ENCODE measurements at places on chromosomes 1 and 21.

GRCh38 chr21:39503123-39503762 lies 51.5 kb downstream of the SH3BGR start:
- DNase-seq, result no peak

DNA sequence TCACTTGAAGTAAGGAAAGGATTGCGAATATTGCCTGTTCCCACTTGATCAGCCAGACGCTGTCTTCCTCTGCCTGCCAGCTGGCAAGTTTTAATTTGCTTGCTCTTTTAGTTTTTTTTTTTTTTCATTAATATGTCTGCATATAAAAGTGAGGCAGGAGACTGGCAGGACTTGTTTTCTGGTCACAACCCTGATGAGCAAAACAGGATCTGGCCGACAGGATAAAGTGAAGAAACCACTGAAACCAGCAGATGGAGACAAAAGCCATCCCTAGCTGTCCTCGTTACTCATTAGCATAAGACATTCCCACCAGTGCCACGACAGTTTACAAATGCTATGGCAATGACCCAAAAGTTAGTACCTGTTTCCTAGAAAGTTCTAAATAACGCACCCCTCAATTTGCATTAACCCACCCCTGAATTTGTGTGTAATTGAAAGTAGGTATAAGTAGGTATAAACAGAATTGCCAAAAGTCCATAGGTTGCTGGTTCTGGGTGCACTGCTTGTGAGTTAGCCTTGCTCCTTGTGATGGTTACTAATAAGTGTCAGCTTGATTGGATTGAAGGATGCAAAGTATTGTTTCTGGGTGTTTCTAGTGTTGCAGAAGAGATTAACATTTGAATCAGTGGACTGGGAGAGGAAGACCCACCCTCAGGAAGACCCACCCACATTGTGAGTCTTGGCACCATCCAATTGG lies 60.8 kb downstream of the ZNF684 start:
- peak; percentile 25 for DNase-seq

- DNase-seq, result no peak
Observed at GRCh38 chr1:68600049-68600661, 103.3 kb upstream of the DEPDC1 start.

- no peak for DNase-seq
Observed at GRCh38 chr1:165497069-165498013, 46.5 kb upstream of the LRRC52 start.

DNA sequence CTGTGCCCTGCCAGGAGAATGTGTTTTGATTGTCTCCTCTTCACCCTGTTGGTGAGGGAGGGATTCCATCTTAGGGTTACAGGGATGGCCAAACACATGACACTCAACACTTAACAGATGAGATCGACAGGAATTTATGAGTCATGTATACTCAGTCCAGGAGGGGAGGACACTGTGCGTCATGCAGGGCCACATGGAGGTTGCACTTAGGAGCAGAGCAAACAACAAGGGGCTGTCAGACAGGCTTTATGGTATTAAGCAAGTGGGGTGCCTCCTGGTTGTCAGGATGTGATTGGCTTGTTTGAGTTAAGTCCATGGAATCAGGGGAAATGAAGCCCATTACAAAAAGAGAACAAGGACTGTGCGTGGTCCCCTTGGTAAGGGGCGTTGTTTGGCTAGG lies 26.9 kb downstream of the EDARADD start:
- DNase-seq, result no peak

- DNase-seq, result no peak
Observed at GRCh38 chr1:79090985-79091384, 84.5 kb upstream of the ADGRL4 start.

GRCh38 chr1:54284781-54285529 lies 85.0 kb downstream of the MRPL37 start:
- DNase-seq, result peak; percentile 26
